T-helper 1 cell (primary cell): ENCODE measurements at places on chromosomes 4 and X.

DNA sequence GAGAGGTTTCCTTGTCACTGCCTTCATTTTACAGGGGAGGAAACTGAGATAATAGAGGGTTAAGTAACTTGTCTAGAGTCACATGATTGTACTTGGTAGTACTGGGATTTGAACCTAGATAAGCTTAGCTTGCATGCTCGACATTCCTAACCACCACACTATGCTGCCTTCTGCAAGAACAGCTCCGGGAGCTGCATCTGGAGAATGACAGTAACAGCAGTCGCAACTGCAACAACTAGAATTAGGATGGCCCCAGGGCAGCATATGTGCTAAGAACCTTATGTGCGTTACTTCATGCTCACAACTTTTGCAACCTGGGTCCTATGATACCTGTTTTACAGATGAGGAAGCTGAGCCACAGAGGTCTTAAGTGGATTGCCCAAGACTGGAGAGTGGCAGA, 89.5 kb upstream of the LCORL start:
- DNase-seq: no peak

DNA sequence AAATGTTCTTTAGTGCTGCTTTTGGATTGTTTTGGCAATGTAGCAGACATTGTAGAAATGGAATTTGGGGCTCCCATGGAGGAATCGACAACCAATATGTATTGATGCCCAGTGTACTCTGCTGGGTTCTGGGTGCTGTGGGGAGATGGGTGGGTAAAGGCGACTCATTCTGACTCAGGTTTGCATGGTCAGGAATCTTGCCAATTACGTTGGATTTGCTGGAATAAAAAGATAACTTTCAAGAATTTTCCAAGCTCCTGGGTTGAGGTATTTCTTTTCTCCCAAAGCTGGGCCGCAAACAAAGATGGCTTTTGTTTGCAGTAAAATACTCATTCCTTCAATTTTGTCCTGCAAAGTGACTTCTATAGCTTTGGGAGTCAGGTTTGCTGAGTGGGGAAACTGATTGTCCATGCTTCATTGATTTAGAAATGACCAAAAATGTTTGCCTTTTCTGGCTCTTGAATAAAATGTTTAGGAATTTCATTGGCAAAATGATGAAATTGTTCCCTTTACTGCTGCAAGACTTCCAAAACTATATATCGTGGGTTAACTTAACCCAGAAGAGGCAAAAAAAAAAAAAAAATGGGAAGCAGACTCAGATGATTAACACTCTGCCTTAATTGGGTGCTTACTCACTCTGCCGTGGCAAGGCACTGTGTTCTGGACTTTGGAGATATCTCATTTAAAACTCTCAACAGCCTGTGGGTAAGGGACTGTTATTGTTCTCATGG, 57.0 kb downstream of the RTL9 start:
- DNase-seq: no peak

DNA sequence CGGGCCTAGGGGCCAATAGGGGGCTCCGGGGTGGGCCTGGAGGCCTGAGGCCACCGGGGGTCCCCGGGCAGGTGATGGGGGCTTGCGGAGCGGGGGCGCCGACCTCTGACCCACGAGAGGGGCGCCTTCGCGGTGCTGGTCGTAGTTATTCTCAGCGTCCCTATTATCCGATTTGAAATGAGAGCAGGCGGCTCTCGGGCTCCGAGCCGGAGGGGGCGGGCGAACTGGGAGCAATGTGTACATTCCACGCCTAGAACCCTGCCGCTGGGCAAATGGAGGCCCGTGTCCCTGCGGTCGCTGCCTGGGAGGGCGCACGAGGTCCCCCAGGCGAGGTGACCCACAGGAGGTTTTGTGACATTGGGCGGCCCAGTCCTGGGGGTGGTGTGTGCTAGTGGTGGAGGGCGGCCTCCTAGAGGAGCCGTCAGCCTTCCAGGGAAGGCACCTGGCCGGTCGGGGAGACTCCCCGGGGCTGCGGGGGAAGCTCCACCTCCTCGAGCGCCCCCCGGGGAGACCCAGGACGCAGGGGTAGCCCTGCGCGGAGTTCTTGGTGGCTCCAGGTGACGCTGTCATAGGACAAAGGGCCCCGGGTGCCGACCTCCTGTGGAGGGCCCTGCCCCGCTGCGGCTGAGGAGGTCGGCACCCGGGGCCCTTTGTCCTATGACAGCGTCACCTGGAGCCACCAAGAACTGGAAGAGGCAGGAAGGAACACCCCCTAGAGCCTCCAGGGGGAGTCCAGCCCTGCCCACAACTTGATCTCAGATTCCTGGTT, 102.6 kb upstream of the PRKX start:
- DNase-seq: peak; percentile 2

- DNase-seq: no peak
Observed at GRCh38 chr4:121485190-121485804, 104.5 kb upstream of the QRFPR start.

GRCh38 chr4:167883266-167883665, 209.1 kb upstream of the ANXA10 start:
- DNase-seq: no peak

DNA sequence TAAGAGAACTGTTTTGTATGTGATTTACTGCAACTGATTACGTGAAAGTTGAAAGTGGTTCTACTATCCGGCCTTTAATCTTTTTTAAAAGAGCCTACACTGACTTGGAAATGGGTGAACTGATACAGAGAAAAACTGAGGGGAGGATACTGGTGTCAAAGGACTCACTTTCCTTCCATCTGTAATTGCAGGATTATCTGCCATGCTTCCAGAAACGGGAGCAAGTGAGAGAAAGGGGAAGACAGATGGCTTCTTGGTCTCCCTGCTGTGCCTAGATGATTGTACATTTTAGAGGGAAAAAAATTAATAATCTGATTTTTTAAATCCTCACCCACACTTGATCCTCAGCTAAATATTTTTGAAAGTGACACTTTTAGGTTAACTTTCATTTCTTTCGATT, 88.3 kb upstream of the GRID2 start:
- DNase-seq: no peak

DNA sequence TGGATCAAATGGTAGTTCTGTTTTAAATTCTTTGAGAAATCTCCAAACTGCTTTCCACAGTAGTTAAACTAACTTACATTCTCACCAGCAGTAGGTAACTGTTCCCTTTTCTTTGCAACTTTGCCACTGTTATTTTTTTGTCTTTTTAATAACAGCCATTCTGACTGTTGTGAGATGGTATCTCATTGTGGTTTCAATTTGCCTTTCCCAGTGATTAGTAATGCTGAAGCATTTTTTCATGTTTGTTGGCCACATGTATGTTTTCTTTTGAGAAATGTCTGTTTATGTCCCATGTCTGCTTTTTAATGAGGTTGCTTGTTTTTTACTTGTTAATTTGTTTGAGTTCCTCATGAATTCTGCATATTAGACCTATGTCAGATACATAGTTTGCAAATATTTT, 198.8 kb downstream of the RAB28 start:
- no peak for DNase-seq

- DNase-seq: no peak
Observed at GRCh38 chr4:76012388-76012801, 5.1 kb upstream of the CXCL9 start.

DNA sequence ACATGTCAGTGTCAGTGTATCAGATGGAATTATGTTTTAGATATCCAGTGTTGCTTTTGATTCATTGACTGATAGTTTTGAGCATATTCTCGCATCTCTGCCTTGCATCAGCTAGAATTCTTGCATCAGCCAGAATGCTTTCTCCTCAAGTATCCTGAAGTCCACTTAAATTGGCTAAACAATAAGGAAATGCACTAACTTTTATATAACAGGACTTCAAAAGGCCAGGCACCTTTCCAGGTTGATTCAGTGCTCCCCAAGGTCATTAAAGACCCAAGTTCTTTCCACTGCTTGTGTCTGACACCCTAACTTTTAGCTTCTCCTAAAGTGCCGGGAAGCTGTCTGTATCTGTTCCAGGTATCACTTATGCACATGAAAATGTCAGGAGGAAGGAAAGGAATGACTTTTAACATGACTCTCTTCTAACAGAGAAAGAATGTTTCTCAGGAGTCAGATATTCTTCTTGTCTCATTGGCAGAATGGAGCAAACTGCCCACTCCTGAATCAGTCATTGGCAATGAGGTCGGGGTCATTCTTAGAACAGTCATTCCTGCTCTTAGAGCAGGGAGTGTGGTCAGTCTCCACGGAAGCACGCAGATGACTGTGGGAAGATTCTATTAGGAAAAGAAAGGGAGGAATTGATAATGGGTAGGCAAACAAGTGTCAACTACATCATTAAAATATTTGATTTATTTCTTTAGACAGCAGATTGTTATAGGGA, 92.9 kb upstream of the TLL1 start:
- DNase-seq: no peak

- DNase-seq: no peak
Observed at GRCh38 chr4:48226199-48226598, 43.4 kb downstream of the TEC start.

DNA sequence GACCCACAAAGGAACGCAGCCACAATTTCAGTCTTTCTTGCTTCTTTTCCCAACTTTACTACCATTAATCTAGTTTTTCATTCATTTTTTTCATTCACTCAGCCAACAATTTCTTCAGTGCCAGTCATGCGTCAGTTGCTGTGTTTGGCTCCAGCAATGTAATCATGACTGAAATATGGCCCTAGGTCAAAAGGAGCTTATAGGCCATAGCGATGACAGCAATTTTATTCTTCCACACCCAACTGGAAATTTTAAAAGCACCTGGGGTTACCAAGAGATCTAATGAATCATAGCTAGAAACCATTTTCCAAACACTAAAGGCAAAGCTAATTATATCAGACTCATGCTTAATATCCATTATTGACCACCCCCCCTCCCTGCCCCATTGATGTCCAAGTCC, 29.8 kb upstream of the C1QTNF7 start:
- DNase-seq: no peak

GRCh38 chr4:98482847-98483806, 175.3 kb downstream of the TSPAN5 start:
- DNase-seq: peak; percentile 80

DNA sequence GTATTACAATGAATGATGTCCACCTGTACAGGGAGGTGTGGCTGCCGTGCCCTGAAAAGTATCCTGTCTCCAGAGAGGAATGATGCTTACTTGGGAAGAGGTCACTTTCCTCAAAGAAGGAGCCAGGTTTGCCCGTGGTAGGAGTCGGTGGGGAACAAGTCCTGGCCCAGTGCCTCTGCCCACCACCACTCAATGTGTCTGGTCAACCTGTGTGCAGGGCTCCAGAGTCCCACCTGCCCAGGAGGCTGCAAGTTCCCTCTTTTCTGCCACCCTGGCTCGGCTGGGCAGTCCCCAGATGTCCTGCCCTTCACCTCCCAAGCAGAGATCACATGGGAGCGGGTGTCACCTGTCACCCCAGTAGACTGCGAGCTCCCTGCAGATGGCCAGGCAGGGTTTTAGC, 75.4 kb upstream of the C4orf50 start:
- DNase-seq: no peak

GRCh38 chr4:141652161-141652778, 15.9 kb downstream of the IL15 start:
- DNase-seq: no peak

DNA sequence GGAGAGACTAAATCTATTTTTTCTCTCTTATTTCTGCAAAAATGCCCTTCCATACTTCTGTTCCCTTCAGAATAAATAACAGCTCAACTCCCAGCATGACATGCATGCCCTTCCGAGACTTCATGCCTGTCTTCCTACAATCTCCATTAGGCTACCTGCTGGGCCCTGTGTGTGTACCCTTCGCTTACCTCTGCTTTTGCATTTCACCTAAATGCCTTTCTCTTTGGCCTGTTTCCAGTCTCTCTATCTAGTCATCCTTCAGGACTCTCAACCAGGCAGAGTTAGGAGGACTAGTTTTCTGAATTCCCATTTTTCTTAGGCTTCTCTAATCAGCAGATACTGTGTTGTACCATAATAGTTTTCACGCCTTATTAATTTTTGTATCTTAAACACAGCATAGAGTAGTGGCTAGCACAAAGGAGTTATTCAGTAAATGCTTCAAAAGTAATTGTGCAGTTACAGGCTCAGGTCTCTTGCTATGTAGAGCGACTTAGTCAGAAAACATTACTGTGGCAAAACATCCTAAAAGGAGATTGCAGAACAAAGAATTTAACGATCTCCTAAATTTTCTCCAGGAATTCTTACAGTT, 20.5 kb downstream of the SEPTIN11 start:
- no peak for DNase-seq

DNA sequence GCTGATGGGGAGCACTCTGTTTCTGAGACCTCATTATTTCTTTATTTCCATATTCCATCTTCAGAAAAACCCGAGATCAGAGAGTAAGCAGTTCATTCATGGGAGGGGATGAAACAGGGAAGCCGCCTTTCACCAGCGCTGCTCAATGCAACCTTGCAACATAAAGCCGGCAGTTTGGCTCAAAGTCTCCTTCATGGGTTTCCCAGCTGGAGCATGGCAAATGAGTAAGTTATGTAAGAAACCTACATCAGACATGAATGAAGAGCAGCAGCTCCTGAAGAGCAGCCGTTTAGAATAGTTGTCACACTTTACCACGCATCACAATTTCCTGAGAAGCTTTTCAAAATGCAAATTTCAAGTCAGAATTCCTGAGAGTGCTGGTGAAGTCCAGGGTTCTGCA, 578.8 kb downstream of the FSTL5 start:
- no peak for DNase-seq

DNA sequence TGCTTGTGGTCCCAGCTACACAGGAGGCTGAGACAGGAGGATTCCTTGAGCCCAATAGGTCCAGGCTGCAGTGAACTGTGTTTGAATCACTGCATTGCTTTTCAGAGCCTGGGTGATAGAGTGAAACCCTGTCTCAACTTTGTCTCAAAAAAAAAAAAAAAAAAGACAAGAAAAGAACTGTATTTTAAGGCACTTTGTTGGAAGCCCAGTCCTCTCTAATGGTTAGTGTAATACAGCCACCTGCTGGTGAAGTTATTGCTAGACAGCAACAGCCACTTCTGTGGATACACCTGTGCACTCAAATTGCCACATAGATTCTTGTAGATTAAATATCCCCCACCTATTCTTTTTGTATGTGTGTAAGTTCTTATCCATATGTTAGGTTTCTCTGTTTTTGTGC, 10.1 kb upstream of the FGG start:
- DNase-seq: peak; percentile 24

- DNase-seq: no peak
Observed at GRCh38 chr4:146524663-146525062, 2.9 kb upstream of the SLC10A7 start.

DNA sequence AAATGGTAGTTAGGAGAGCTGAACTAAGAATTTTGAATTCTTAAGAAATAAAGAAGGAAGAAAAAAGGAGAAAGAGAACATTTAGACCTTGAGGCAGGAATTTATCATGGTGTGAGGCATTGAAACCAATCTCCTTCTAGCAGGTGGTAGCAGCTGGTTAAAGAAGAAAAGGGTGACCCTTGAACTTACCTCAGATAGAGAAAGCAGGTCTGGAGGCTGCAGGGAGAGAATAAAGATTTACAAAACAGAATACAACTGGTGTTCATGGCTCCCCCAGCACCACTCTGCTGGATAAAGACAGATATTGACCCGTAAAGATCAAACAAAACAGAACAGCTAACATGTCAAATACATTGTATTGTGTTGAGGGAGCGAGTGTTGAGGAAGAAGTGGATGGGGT, 56.0 kb downstream of the NCAPG start:
- no peak for DNase-seq

DNA sequence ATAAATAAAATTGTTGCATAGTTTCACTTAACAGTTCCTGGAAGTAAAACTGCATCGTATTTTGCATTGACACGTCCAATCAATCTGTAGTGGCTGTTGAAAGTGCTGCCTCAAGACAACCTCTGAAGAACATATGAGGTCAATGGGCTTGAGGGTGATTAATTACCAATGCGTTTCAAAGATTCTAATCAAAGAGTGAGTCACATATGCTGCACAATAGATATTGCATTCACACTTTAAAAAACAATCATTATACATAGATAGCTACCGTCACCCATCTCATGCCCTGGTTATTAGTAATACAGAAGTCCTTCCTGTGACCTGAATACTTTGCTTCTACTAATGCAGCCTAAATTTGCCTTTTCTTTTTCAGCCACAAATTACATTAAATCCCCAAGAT, 743.3 kb upstream of the SLIT2 start:
- no peak for DNase-seq
